Mesangial cell (primary cell): ENCODE measurements at places on chromosomes 1 and 21. TPM values are rescaled to one million over a fixed set of nuclear protein-coding genes. Genes with fewer than 3 reads are reported as not detected.

TLCD4 gene
- 0.98 and 2.0 TPM in 2 replicates for total RNA-seq

TMEM240 gene
- total RNA-seq: 1.8 and 3.8 TPM in 2 replicates

THEM5 gene
- not detected in 2 replicates for total RNA-seq

CCDC185 gene
- under 0.01 TPM in 1 of 2 replicates, not detected in the other for total RNA-seq

CLCA4 gene
- not detected in 2 replicates for total RNA-seq

NUDC gene
- total RNA-seq: 36.6 and 89.3 TPM in 2 replicates

YY1AP1 gene
- 25.7 and 29.8 TPM in 2 replicates for total RNA-seq

WNT3A gene
- total RNA-seq: not detected in 2 replicates

GPX7 gene
- total RNA-seq: 55.1 and 59.7 TPM in 2 replicates

HMGCS2 gene
- total RNA-seq: not detected in 2 replicates

CLIC6 gene
- total RNA-seq: under 0.01 TPM in 2 replicates

MYOG gene
- total RNA-seq: not detected in 2 replicates

AMY1A gene
- not detected in 2 replicates for total RNA-seq

RGS16 gene
- 0.16 and 0.38 TPM in 2 replicates for total RNA-seq

NBPF20 gene
- total RNA-seq: 1.3 and 1.6 TPM in 2 replicates

PROK1 gene
- not detected in 2 replicates for total RNA-seq

RGSL1 gene
- total RNA-seq: not detected in 2 replicates

TMEM63A gene
- total RNA-seq: 10.8 and 17.7 TPM in 2 replicates

SPRR2G gene
- total RNA-seq: not detected in 2 replicates

BARHL2 gene
- not detected in 2 replicates for total RNA-seq

COL8A2 gene
- 1.5 and 5.7 TPM in 2 replicates for total RNA-seq
